GM12892 (cell line): ENCODE measurements at places on chromosomes 7 and 10.

- DNase-seq = no peak
Observed at GRCh38 chr10:33216661-33217427, 117.6 kb downstream of the NRP1 start.

DNA sequence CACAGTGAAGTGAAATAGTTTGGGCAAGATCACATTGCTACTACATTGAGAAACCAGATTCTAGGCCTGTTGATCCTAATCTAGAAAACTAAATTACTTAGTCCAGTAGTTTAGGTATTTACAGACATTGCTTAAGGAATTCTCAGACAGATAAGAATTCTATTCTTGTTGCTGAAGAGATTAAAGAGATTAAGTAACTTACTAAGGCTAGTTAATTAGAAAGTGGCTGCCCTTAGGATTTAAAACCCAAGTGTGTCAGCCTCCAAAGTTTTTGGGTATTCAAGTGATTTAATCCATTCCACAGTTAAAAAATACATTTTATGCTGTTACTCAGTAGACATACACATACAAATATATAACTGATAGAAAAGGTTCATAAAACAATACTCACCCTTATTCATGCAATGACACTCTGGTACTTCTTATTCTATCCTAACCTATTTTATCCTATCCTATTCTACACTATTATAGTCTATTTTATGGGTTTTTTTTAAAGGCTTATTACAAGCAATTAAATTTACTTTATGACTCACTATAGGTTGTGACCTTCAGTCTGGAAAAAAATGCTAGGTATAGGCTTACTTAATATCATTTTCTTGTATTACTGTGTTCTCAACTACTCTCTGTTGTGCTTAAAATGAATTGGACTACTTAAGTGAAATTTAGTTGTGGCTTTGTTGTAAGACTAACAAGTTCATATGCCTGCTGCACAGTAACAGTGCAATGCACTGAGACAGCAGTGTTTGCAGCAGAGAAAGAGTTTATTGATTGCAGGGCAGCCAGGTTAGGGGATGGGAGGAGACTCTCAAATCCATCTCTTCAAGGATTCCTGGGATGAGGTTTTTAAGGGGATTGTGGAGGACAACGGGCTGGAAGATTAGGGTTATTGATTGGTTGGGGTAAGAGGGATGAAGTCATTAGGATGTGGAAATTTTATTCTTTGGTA is 10.7 kb downstream of the SPAM1 start:
- no peak for DNase-seq

GRCh38 chr10:58818900-58819299 is 306.2 kb downstream of the BICC1 start:
- no peak for DNase-seq

- DNase-seq = no peak
Observed at GRCh38 chr7:156274557-156274956, 366.0 kb upstream of the RNF32 start.

GRCh38 chr7:124575176-124575575 is 190.4 kb downstream of the GPR37 start:
- no peak for DNase-seq

- DNase-seq = no peak
Observed at GRCh38 chr10:111249925-111250324, 173.1 kb downstream of the ADRA2A start.

- DNase-seq = no peak
Observed at GRCh38 chr7:46577394-46577793, 656.3 kb upstream of the IGFBP3 start.

DNA sequence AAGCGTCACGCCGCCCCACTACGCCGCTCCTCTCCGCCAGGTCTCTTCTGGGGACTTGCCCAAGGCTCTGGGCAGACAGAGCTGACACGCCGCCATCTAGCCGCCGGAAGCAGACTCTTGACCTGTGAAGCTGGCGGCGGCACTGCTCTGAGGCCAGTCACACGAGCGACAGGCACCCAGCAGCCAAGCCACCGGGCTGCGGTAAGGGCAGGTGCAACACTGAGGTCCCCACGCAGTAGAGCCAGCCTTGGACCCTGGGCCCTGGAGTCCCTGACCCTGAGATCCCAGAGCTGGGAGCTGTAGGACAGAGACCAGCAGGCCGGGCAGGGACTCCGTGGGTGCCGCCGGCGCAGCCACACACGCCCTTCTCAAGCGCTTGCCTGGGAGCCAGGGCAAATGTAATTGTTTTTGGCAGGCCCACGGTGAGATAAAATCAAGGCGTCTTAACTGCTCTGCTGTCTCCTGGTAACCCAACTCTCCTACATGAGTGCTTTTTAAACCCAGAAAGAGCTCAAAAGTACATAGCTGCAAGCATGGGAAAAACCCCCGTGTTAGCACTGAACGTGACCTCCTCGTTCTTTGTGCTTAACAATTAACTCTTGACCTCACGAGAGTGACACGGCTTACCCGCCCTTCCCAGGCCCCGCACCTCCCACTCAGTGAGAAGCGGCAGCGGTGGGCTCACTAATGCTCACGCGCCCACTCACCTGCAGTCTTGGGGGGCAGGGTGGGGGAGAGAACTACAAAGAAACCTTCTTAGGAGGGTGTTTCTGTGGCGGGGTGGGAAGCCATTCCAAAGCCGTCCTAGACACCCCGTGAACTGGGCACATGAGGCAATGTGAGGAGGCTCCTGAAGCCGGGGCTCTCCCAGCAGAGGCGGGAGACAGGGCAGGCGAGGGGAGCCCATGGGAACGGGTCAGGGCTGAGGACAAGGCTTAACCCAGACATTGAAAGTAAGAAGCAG is 8.5 kb downstream of the GPER1 start:
- no peak for DNase-seq

DNA sequence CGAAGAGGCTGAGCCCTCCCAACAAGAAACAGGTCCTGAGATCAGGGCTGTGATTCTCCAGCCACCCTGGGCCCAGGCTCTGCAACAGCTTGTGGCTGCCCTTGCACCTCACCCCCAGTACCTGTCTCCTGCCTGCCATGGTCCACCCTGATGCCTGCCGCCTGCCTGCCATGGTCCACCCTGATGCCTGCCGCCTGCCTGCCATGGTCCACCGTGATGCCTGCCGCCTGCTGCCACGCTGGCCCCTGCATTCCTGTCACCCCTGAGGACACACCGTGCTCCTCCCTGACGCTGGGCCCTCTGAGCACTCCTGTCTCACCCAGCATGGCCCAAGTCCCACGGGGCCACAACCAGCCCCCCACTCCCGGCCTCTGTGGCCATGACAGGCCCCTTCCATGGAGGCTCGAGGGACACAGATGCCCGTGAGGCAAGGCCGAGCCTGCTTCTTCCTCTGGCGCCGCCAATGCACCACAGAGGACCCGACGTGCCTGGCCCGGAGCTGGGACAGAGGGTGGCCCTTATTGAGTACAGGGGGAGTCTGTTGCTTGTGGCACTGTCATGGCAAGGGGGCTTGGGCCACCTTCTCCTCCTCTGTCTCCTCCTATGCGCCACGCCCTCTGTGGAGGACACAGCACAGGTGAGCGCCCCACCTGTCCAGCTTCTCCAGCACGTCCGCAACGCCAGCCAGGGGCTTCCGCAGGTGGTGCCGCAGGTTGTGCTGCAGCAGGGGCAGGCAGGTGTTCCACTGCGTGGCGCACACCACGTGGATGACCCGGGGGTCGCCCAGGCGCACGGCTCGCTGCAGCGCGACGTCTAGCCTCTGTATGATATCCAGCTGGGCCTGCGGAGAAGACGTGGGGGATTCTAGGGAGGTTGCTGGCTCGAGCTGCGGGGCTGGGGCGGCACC is 18.1 kb downstream of the CFAP46 start:
- DNase-seq = no peak

DNA sequence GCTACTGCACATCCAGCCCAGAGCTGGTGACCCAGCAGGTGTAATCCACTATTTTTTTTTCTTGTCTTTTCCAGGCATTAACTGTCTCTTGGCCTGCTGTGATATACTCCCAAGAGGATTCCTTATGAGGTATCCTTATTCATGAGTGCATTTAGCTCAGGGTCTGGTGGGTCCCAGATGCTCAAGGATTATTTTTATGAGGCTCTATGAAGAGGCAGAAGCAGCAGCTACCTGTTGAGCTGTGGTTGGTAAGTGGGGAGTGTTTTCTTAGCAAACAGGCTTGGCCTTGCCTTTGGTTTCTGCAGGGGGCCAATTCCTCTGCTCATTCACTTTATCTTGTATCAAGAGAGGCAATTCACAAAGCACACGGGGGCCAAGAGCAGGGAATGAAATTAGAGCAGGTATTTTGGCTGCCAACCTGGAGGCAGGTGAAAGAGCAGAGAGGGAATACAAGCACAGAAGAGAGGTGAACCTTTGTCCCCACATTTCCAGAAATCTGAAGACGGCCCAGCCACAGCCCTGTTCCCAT is 221.6 kb downstream of the TMEM178B start:
- no peak for DNase-seq

DNA sequence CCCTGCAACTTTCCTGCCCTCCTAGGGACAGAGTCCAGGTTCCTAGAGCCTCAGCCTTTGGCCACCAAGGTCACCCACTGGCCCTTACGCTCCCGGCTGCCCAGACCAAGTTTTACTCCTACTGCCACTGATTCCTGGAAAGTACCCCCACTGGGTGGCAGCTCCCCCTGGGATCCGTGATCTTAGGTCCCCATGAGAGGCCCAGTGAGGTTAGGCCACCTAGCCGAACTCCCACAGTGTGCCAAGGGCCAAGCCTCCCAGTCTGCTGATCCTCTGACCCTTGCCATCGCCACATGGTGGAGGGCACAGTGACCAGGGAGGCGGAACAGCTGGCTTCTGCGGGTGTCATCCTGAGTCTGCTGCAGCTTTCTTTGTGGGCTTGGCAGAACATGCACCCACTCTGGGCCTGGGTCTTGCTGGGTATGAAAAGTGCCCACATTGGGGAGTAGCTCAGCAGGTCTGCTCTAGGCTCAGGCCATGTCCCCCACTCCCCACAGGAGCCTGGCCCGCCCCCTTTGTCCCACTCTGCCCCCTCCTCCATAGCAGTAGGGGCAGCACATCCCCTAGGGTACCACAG is 40.5 kb upstream of the PPIF start:
- DNase-seq = no peak

- no peak for DNase-seq
Observed at GRCh38 chr7:133863362-133864061, 263.6 kb upstream of the LRGUK start.

- DNase-seq = no peak
Observed at GRCh38 chr7:105975770-105976417, 12.8 kb downstream of the CDHR3 start.

DNA sequence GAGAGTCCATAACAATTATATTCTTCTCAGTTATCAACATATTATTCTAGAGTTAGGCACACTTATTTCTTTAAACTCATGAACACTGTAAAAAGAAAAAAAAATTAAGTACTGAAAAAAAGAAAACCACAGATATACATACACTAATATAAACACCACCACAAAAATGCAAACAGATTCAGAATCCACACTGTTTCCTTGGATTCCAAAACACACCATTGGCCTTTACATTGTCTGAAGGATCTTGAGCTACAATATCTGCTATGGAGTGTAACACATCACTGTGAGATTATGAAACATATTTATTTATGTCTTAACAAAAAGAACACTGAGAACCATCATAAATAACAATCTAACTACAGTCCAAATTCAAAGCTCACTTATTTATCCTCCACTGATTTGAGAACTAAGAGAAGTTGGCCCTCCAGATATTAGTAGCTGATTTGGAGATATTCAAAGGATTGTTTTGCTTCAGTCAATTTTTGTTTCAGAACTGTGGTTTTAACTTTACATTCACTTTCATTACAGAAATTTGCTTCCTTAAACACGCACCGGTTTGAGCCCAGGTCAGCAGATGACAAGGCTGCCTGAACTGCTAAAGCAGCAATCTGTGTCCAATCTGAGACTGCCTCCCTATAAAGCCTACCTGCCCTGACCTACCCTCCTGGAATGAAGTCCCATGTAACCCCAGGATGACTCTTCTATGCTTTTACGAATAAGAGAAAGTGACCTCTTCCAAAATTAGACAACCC is 47.0 kb upstream of the CDK1 start:
- DNase-seq = peak; percentile 12

DNA sequence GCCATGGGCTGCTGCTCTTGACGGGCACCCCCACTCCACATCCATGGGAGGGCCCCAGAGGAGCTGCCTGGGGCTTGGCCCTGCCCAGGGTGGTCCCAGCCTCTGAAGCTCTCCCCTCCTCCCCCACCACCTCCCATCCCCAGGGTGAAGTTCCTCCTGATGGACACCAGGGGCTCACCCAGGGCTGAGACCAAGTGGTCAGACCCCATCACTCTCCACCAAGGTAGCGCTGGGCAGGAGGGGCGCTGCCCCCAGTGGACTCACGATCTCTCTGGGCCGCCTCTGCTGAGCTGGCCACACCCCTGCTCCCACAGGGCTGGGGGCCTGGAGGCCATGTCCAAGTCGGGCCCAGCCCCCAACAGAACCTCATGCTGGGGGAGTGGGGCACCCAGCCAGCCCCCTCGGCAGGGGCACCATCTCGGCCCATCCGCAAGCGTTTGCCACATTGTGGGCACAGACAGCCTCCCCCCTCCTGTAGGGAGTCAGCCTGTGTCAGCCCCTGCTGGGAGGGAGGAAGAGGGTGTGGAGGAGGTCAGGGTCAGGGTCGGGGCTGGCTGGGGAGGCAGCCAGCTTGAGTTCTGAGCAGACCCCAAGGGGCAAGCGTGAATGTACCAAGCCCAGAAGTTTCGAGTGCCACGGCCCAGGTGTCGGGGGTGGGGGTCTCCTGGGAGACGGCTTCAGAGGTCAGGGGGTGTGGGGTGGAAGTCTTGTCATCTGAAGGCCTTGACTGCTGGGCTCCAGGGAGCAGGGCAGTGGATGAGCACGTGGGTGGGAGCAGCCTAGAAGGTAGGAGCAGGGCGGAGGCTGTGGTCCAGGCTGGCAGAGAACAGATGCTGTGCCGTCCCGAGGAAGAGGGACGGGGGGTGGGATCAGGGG is 2.8 kb downstream of the UPK3B start:
- DNase-seq = no peak

DNA sequence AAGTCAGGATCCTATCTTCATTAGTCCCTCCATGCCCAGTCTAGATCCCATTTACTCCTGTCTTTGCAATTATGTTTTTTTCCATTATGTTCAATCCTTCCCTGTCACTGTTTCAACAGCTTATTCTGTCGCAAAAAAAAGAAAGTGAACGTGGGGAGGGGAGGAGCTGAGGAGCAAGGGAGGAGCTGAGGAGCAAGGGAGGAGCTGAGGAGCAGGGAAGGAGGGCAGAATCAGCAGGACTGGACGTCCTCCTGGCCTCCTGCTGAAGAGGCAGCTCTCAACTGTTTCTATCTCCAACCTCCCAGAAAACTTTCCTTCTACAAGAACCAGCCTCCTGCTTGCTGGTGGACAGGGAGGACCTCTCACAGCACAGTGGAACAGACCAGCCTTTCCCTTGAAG is 26.0 kb downstream of the LARP4B start:
- DNase-seq = no peak

DNA sequence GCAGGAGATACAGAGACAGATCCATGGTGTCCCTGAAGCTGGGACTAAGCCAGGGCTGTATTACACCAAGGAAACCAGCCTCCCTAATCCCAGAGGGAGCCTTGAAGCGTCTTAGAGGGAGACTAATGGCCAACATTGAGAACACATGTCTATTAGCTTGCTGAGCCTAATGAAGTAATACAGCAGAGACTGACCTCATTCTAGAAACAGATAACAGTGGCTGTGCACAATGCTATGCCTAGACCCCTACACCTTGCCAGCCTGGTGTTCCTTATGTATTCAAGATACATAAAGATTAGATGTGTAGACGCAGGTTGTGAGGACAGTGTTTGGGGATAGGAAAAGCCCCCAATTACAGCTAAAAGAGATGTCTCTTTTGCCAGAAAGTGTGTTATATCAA is 19.1 kb downstream of the GRM8 start:
- no peak for DNase-seq

GRCh38 chr10:98074315-98074911 is 44.0 kb upstream of the CRTAC1 start:
- no peak for DNase-seq

- no peak for DNase-seq
Observed at GRCh38 chr7:3892686-3893085, 591.6 kb downstream of the SDK1 start.
